ENCODE measurements at places on chromosomes 4 and X.

GRCh38 chrX:19842542-19842941 lies 44.9 kb downstream of the SH3KBP1 start:
- DNase-seq = no peak

- no peak for DNase-seq
Measured at GRCh38 chr4:101678180-101678579, 112.3 kb upstream of the BANK1 start.

DNA sequence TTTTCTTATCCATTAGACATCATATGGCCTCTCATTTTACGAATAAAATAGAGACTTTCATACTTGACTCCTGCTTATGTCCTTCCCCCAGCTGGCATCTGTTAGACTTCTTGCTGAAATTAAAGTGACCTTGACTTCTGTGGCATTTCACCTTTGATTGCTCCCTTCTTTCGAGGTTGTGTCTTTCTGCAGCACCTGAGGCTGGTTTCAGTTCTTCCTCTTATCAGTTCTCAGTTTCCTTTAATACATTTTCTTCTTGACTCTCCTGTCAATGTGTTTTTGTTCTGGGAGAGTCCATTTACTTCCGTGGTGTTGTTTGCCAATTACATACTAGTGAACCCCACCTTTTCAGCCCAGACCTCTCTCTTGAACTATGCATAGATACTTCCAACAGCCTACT lies 81.6 kb downstream of the RBPJ start:
- DNase-seq = no peak

GRCh38 chr4:153564630-153565525 lies 98.7 kb downstream of the TMEM131L start:
- DNase-seq = no peak

DNA sequence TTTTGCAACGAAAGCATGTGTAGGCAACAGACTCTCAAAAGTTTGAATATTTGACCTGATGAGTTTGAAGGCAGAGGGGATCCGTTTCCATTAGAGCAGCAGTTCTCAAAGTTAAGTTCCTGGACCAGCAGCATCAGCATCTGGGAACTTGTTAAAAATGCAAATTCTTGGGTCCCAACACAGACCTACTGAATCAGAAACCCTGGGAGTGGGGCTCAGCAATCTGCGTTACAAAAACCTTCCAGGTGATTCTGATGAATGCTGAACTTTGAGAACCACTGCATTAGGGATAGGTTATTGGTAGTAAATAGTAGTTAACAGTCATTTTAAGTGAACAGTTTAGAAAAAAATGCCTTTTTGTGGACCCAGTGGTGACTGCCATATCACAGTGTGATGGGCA lies 98.8 kb downstream of the PDE5A start:
- no peak for DNase-seq

GRCh38 chr4:15294202-15294601 lies 133.6 kb upstream of the C1QTNF7 start:
- no peak for DNase-seq

GRCh38 chrX:19334945-19335626 lies 8.6 kb upstream of the PDHA1 start:
- no peak for DNase-seq

GRCh38 chrX:16160729-16161128 lies 6.6 kb upstream of the MAGEB17 start:
- DNase-seq = no peak

GRCh38 chr4:184857441-184858121 lies 31.8 kb upstream of the ACSL1 start:
- DNase-seq = no peak

GRCh38 chr4:81204571-81204970 lies 10.5 kb downstream of the PRKG2 start:
- DNase-seq = no peak

GRCh38 chrX:11105080-11105479 lies 6.1 kb upstream of the HCCS start:
- DNase-seq = no peak

- DNase-seq = no peak
Measured at GRCh38 chr4:144627663-144628076, 18.3 kb upstream of the HHIP start.

DNA sequence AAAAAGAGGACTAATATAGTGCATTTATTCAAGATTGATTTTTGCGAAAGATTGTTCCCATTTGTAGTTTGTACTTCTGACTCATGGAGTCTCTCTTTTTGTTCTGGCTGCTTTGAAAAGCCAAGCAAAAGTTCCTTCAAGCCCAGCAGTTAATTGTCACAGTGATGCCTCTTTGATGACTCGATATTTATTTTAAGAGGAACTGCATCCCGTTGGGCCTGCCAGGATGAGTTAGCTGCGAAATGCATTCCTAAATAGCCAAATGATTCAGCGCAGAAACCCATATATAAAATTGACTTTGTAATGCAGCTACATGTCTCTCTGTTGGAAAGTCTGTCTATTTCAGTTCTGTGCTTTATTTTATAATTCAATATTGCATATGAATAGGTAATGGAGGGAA lies 295.1 kb downstream of the GBA3 start:
- no peak for DNase-seq

DNA sequence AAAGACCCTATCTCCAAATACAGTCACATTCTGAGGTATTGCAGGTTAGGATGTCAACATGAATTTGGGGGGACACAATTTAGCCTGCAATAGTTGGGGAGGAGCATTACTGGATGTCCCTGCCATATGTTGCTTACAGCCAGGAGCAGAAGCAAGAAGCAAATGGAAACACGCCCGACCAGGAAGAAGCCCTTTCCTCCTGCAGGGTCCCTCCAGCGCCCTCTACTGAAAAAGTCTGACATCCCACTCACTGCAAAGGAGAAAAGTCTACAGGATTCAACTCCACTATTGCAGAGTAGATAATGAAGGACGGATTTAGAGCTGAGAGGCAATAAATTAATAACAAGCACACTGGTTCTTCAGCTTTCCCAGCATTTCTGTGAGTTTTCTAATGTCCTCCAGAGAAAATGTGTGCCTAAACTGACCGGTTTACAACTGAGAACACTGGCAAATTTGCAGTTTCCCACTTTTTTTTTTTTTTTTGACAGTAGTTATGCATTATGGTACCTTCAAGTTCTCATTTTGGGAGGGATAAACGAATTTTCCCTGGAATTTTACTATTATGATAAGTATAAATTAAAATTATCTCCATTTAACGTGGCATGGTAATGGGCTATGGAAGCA lies 31.7 kb downstream of the COQ2 start:
- DNase-seq = no peak

- no peak for DNase-seq
Measured at GRCh38 chr4:170464614-170465197, 374.9 kb upstream of the AADAT start.

- no peak for DNase-seq
Measured at GRCh38 chr4:73181231-73181630, 77.4 kb downstream of the ANKRD17 start.

GRCh38 chrX:114037515-114037914 lies 546.4 kb upstream of the HTR2C start:
- DNase-seq = no peak

DNA sequence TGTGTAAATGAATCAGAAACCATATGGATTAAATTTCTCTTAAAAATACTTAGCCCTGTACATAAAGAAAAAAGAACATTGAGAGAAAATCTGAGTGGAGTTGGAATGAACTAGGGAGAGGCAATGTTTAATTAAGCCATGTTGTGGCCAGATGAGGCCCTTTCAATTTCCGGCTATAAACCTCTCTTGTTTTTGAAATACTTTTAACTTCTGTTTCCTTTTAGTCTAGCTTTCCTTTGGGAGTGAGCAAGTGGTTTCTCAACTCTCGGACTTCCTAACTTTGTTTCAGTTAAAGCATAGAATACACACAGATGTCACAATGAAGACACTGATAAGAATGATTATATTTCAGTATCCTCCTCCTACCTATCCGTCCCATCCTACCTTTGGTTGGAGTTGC lies 197.2 kb downstream of the ARHGAP24 start:
- no peak for DNase-seq

DNA sequence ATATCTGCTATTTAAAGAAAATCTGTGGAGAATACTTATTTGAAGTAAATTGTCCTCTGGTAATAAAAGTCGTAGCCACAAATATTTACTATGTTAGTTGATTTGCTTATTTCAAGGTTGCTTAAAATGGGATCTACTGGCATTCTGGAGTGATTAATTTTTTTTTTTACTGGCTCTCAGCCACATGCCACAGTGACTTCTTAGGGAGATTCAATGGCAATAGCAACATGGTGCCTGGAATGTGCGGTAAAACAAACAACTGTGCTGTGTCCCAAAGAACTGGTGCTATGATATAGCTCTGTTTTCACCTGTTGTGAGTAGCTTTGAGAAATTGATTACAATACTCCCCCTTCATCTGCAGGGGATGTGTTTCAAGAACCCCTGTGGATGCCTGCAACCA lies 324.3 kb downstream of the GPAT3 start:
- no peak for DNase-seq

GRCh38 chrX:3576886-3577501 lies 136.5 kb downstream of the PRKX start:
- DNase-seq = no peak

DNA sequence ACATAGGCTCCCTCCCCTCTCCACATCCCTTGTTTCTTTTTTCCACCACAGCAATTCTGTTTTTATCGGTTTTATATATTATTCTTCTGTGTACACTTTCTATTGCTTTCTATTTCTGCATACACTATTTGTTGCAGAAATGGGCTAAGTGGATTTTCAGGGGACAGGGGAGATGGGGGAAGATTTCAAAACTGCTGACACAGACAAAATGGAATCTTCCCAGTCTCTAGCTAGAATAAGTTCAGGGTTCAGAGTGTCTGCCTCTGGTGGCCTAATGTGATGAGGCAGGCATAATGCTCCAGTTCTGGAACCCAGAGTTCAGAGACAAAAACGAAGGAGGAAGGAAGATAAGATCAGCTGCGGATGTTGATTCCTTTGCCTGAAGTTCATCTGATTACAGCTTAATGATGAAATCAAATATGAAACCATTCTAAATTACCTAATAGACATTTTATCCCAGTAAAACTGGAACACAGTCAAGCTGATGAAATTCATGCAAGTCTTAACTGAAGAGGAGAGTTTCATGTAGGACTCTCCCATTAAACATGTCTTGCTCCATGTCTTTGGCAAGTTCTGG lies 447.1 kb downstream of the AFF2 start:
- no peak for DNase-seq

GRCh38 chrX:1401611-1402430 lies 9.9 kb upstream of the SLC25A6 start:
- DNase-seq = no peak

All from cortex of kidney (tissue), 1 donor.